Activated CD4-positive, alpha-beta T cell treated with anti-CD3 and anti-CD28 coated beads for 1 hour (primary cell): ENCODE measurements at places on chromosomes 13 and 19.
A peak's percentile ranks its signal among the peaks of the same experiment; 100 is the strongest.

DNA sequence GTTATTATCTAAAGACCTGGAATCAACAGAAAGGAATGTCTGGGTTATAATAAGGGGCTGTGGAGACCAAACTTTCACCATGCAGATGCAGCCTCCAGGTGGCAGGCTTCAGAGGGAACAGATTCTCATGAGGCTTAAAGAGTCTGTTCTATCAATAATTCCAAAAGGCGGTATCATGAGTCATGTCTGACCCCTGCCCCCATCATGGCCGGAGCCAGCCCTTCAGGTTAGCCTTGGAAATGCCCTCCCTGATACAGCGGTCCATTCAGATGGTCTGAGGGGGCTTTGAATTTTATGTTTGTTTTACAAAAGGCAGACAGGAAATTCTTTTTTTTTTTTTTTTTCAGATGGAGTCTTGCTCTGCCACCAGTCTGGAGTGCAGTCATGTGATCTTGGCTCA lies 21.7 kb upstream of the LAMP1 start:
- DNase-seq, result no peak

- no peak for DNase-seq
These were observed at the start of gene AP2A1 for GRCh38 chr19:49766930-49767299. Gene AP2A1, plus strand, starts transcription at chr19:49767001. Its CDS starts 133 bp downstream, at chr19:49767134.

- DNase-seq, result no peak
These were observed 33.8 kb downstream of the SERP2 start for GRCh38 chr13:44407379-44407778.

DNA sequence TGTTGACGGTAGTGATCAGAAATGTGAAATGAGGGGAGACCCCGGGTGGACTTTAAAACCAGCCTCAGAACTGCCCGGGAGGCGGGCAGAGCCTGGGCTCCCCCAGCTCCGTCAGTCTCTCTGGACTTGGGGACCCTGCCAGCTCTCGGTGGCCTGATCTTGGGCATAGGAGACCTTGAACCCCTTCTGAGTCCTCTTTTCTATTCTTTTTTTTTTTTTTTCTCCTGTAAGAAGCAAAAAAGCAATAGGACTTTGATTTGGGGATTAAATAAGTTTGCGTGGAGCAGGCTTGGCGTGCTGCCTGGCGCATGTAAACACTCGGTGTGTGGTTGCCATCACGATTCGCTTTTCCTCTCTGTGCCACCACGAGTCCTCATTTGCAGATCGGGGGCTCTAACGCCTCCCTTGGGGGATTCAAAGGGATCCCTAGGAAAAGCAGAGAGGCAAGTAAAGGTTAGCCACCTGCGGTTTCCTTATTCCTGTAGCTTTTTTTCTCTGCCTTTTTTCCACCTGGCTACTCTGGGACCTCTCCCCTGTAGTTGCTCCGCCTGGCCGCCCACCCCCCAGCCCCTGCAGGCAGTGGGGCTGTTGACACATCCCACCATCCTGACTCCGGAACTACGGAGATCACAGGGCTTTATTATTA lies 1.3 kb downstream of the SAFB start:
- no peak for DNase-seq

DNA sequence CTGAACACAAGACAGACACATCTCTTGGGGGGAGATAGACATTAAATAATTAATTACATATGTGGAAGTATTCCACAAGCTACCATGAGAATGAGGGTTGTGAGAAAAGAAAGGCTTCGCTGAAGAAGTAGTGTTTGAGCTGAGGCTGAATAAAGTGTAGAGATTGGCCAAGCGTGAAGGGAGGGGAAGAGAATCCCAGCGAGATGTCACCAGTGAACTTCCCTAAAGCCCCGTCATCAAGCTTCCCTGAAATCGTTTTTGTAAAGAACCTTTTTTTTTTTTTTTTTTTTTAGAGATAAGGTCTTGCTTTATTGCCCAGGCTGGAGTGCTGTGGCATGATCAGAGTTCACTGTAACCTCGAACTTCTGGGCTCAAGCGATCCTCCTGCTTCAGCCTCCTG lies 235.2 kb downstream of the KCNRG start:
- DNase-seq, result no peak

- no peak for DNase-seq
These were observed 86.3 kb downstream of the PCCA start for GRCh38 chr13:100175078-100175802.

GRCh38 chr13:98787173-98787572 lies 34.7 kb upstream of the SLC15A1 start:
- no peak for DNase-seq

DNA sequence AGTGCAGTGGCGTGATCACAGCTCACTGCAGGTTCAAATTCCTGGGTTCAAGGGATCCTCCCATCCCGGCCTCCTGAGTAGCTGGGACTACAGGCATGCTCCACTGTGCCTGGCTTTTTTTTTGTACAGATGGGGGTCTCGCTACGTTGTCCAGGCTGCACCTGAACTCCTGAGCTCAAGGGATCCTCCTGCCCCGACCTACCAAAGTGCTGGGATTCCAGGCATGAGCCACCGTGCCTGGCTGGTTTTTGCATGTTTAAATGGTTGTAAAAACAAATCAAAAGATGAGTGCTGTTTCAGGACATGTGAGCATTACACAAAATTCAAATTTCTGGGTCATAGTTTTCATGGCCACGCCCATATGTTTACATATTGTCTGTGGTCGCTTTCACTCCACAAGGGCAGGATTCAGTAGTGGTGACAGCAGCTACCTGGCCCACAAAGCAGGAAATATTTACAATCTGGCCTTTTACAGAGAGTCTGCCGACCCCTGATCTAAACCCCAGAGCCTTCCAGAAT lies 5.3 kb downstream of the MATK start:
- no peak for DNase-seq

DNA sequence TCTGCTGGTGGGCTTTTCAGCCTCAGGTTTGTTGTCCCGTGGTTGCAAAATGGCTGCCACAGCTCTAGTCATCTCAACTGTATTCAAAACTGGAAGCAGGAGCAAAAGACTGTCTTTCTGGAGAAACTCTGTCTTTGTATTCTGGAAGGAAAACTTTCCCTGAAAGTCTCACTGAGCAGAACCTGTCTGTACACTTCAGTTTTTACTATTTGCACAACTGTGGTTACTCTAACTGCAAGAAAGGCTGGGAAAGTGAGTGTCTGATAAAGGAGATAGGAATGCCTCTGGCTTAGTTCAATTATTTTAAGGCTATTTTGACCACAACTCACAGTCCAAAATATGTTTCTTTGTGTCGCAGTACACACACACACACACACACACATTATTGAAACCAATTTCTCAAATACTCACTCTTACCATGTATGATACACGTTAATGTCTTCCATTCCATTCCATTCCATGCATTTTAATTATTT lies 49.7 kb upstream of the EHD2 start:
- DNase-seq, result no peak

GRCh38 chr13:25766576-25766975 lies 285.2 kb downstream of the SHISA2 start:
- no peak for DNase-seq

- DNase-seq, result no peak
These were observed 2.7 kb downstream of the MYO9B start for GRCh38 chr19:17078036-17078919.

DNA sequence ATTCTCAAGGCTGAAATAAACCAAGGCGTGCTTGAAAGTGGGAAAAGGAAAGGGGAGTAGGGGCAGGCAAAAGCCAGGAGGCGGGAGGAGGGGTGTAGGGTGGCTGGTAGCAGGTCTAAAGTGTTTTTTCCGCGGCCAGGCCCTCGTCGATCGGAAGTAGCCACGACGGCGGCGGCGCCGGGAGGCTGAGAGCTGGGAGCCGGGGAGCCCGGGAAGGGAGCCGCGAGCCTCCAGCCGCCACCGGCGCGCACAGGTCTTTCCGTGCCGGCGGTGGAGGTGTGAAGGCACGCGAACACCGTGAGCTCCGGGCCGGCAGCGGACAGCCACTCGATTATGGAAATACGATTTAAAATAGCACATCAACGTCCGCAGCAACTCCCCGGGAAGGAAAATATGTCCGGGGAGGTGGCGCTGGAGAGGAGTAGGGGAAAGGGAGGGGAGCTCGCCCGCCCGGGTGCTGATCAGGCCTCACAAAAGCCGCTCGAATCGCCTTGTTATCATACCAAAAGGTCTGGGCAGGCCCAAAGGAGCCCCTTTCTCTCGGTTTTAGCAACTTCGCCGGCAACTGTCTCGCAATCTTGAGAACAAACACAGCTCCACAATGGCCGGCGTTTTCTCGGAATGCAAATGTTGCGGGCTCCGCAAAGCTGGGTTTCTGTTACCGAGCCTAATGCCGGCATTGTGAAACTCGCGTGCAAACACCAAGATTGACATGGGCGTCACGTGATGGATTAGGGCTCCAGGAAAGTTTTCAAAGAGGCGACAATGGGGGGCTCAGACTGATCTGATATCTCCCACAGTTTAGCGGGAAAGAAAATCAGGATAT lies 2.9 kb upstream of the PCDH8 start:
- no peak for DNase-seq

DNA sequence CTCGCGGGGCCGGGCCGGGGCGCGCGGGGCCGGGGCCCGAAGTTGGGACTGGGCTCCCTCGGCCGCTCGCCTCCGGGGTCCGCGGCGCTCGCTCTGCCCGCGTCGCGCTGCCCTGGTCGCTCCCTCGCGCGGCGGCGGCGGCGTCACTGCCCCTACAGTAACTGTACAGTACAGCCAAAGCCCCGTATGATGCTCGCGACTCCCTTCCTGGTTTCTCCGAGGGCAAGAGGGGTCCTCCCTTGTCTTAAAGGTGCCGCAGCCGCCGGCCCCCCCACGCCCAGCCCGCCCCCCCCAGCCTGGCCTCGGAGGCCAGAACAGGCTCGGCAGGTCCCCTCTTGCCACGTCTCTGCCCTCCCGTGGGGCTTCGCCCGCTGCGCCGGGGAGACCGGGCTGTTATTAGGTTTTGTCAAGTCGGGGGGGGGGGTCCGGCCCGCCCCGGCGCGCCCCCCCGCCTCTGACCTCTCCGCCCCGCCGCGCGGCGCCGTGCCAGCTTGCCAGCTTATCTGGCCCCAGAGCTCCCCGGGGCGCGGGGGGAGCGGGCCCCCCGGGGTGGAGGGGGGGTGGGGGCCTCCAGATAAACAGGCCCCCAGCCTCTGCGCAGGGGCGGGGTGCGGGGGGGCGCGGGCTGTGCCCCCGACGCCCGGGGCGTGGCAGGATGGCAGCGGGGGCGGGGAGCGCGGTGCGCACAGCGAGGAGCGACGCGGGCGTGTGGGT lies at the start of gene ZBTB7A:
TSS of gene ZBTB7A (minus strand) at position 218 of the 714 bp plus-strand sequence. CDS start 11,667 bp downstream, outside the sequence.
- peak; percentile 64 for DNase-seq

DNA sequence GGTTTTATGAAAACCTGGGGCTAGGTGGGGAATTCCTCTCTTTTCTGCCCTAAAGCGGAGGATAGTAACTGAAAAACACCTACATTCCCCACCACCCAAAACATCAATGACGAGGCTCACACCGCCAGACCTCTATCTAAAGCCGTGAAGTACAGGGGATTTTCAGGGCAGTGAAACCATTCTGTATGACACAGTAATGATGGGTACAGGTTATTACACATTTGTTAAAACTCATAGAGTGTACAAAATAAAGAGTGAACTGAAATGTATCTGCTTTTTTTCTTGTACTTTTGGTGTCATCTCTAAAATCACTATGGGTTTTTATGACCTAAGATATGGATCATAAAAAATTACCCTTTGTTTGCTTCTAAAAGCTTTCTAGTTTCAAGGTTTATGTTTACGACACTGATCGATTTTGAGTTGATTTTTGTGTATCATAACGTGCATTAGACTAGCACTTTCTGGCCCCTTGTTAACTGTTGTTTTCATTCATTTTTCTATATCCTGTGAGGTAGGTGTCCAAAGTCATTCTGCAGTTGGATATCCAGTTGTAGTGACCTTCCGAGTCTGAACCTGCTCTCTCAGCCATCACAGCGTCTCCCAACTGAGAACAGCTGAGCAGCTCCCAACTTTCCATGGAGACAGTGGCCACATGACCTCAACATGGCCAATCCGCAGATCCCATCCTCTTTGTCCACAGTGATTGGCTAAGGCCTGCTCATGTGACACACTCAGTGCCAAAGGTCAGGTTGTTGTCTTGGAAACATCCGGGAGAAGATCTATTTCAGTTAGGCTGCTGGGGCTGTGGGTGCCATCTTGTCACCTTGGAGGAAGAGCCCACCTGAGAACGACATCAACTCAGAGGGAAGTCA lies 10.3 kb downstream of the MBD3L2B start:
- DNase-seq, result no peak

GRCh38 chr13:85303630-85304029 lies 495.6 kb downstream of the SLITRK6 start:
- no peak for DNase-seq

GRCh38 chr13:112981451-112981850 lies 12.4 kb downstream of the MCF2L start:
- DNase-seq, result no peak

DNA sequence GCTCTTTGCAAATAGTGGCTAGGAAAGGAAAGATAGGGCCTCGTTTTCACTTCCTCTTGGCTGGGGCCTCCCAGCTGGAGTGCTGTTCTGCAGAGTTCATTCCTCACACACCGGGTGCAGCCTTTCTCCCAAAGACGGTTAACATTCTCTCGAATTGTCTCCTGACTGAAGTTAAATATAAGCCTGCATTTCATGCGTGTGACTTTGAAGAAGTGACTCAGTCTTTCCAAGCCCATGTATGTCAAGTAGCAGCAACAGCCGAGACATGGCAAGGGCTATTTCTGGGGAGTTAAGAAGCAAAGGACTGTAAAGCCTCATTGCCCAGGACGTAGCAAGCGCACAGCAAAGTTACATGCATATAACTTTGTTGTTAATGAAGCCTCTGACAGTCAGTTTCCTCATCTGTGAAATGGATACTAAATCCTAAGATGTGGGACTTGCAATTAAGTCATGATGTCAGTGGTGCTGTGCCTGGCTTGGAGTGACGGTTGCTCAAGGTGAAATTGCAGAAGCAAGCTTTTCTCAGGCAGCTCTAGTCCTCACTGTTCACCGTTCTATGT lies 502.4 kb downstream of the MYO16 start:
- no peak for DNase-seq

DNA sequence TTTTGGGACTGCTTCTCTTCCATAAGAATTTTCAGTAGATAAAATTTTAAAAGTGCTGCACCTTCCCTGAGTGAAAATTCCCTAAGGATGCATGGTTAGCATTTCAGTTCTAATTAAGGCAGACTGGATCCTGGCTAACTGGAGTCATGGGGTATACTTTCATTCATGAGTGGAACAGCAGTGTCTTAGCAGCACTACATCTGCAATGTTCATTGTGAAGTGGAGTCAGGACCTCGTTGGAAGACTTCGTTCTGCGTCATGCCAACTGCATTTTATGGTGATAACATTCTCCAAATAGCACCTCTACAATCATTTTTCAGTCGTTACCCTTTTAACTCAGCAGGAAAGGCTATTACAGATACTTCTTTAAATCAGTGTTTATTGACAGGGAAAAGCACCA lies 25.5 kb downstream of the PHF11 start:
- no peak for DNase-seq

- no peak for DNase-seq
These were observed 2.1 kb downstream of the ZNF575 start for GRCh38 chr19:43534816-43535761.

DNA sequence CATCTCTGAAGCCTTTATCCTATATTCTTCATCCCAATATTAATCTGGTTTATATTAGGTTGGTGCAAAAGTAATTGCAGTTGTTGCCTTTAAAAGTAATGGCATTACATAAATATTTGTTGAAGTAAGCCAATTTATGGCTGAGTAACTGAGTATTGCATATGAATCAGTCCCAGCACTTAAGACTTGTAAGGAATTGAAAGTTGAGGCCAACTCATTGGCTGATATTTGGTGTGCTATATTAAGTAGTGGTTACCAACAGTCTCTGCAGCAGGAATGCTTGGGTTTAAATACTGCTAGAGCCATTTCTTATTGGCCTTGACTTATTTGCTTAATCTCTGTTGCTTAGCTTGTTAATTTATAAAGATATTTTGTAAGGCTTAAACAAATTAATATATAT lies 460.7 kb downstream of the GPC6 start:
- no peak for DNase-seq
